ENCODE measurements at places on chromosomes 12 and 14.

GRCh38 chr12:109738209-109738608 is 24.6 kb downstream of the FAM222A start:
- DNase-seq = no peak

GRCh38 chr12:90203556-90203955 is 494.9 kb upstream of the ATP2B1 start:
- no peak for DNase-seq

GRCh38 chr12:4610481-4610880 is 38.4 kb downstream of the AKAP3 start:
- no peak for DNase-seq

DNA sequence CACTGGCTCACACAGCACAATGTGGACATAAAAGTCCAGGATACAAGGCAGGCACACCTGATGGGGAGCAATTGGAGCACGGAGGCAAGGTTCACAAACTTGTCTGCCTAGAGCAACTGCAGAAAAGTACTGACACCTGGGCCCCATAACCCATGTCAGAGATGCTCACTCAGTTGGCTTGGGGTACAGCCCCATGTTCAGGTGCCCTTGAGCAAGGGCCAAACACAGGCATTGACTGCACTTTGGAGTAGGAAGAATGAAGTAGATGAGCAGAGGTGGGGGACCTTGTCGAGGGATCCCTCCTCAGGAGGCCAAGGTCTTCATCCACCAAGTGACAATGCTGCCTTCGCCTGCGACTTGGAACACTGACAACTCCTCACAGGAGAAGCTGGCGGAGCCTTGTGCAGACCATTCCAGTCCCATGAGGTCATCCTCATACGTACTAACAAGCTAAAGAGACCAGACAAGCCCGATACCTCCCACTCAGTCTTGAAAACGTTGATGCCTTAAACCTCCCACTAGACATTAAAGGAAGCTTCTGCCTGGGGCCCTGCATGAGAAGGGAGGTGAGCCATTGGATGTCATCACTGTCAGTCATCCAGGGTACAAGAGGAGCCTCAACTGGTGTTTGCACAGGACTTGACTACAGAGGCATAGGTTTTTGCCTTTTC is 42.5 kb upstream of the C14orf180 start:
- DNase-seq = no peak

- DNase-seq = no peak
These were observed 31.6 kb upstream of the FRS2 start for GRCh38 chr12:69438539-69438938.

- DNase-seq = no peak
These were observed 40.1 kb upstream of the GAS2L3 start for GRCh38 chr12:100533376-100533775.

DNA sequence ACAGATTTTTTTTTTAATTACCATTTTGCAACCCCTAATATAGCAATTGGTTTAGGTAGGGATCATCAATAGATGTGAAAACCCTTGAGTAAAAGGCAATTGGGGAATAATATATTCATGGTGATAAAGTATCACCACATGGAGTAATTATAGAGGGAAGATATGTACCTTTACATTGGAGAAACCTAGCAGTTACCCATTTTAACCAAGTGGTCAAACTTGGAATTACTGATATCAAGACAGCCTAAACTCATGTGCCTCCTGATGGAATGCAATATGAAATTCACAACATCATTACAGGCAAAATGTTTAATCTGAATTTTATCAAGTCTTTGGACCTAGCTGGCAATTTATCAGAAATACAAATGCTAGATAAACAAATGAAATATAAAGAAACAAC is 6.7 kb upstream of the SLC10A1 start:
- DNase-seq = no peak

DNA sequence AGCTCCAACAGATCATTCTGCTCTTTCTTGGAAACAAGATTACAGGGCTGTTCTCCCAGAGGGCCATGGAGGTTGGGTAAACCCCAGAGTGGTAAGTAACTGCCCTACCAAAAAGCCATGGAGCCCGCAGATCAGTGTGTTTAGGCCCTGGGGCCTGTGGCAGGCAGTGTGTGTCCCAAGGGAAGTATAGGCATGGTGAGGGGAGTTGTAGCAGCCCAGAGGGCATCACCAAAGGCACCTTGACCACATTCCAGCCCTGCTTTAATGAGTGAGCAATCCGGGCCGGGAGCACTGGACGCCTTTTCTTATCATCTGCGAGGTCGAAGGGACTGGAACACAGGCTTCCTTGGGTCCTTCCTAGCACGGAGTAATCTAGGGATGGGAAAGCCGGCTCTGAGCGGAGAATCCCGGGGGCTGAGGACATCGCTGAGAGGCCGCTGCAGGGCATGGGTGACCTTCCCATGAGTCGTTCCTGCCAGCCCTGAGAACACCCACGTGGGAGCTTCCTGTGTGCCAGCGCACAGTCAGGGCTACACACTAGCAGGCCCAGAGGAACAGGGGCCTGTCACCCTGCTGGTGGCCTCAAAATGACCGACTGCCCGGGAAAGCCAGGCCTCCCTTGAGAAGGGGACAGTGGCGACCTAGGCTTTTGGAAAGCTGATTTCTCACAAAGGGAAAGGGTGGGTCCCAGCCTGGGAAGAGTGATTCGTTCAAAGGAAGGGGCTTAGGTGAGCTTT is 91.3 kb downstream of the NINJ2 start:
- no peak for DNase-seq
